ENCODE measurements at places on chromosomes 5 and 9. TPM values are rescaled to one million over a fixed set of nuclear protein-coding genes. Genes with fewer than 3 reads are reported as not detected.

Gene CSF1R
- 63.9 TPM for total RNA-seq

Gene RFESD
- total RNA-seq = 1.0 TPM

Gene ADAMTSL2
- total RNA-seq = 9.0 TPM

Gene SPINK13
- not detected for total RNA-seq

Gene TBC1D2
- total RNA-seq = 173 TPM

Gene FSTL4
- 1.2 TPM for total RNA-seq

DNA sequence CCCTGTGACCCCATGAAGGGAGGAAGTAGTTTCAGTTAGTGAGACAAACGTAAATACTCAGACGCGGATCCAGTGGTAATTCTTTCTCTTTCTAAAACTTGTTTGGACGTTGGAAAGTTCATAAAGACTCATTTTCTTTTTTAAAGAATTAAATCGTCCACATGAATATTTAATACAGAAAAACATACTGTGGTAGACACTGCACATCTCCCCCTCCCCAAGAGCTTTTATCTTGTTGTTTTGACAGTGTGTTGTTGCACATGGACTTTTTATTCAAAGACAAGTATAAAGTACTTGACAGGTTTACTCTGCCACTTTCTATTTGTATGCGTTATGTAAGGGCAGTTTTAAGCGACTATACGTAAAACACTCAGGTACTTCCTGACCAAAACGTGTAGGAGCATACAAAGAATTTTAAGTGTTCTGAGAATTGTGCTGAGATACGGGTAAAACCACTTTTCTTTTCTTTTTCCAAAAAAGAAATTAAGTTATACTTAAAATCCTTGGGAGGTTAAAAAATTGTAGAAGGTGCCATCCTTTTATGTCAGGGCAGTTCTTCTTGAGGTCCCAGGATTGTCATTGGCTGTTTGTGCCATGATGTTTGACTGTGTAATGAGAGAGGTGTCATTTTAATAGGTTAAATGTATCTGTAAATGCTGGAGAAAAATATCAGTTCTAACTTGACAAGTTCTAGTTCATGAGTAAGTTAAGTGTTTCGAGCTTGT is 1.3 kb downstream of the NIPBL start:
- H3K27ac ChIP-seq = peak overlapping the region; percentile 98
- H3K4me3 ChIP-seq = peak overlapping the region; percentile 86
- H3K4me1 ChIP-seq = peaks cover 44% of the 10 kb centered on the region
- no peaks in the 10 kb centered on the region for H3K27me3 ChIP-seq
- peak; percentile 22 for DNase-seq

GRCh38 chr5:31944684-31945445 is 229.3 kb downstream of the GOLPH3 start:
- H3K36me3 ChIP-seq = no peaks in the 10 kb centered on the region
- DNase-seq = peak; percentile 57
- H3K27me3 ChIP-seq = no peaks in the 10 kb centered on the region

DNA sequence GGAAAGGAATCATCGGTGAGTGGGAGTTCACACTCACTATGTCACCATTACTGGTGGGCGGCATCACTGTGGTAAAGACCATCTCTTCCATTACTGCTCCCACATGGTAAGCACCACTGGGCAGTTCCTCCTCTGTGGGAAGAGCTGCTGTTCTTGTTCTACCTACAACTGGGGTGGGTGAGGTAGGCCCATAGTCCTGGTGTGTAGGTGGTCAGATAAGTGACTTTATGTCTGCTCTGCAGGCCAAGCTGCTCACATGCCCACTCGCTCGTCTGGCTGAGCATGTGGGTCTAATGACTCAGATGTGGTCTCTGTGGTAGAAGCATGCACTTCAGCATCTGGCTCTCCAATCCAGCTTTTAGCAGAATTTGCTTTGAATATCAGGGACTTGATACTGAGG is 82.9 kb downstream of the TMEM215 start:
- no peak for DNase-seq
- H3K27me3 ChIP-seq = no peaks in the 10 kb centered on the region
- no peak overlapping the region for H3K4me3 ChIP-seq
- no peak overlapping the region for H3K27ac ChIP-seq
- no peaks in the 10 kb centered on the region for H3K4me1 ChIP-seq

DNA sequence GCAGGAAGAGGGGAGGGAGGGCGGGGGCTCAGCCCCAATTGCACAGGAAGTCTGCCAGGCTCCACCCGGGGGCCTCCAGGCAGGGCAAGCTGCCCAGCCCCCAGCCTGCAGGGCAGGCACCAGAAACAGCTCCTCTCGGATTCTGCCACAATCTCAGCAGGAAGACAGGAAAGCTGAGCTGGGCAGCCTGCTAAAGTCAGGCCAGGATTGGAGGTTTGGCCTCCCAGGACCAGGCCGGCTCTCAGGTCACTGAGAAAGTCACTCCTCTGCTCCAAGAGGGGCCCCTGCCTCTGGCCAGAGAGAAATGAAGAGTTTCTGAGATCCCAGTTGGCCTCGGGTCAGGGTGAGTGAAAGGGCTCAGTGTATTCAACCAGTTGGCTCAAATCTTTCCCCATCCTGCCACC is 54.6 kb upstream of the STXBP1 start:
- peak overlapping the region; percentile 90 for H3K27ac ChIP-seq
- H3K4me3 ChIP-seq = no peak overlapping the region
- H3K27me3 ChIP-seq = no peaks in the 10 kb centered on the region
- no peak for DNase-seq

DNA sequence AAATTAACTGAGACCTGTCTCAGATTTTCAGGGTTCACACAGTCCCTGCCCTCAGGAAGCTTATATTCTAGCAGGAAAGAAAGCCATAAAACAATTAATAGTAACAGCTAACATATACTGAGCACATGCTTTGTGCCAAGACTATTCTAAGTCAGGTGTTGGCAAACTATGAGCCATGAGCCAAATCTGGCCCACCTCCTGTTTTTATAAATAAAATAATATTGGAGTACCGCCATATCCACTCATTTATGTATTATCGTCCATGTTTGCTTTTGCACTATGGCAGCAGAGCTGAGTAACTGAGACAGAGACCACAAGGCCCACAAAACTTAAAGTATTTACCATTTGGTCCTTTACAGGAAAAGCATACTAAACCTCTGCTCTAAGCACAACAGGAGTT is 83.3 kb upstream of the TRIO start:
- DNase-seq = no peak
- H3K4me3 ChIP-seq = no peak overlapping the region
- H3K27me3 ChIP-seq = no peaks in the 10 kb centered on the region
- no peak overlapping the region for H3K27ac ChIP-seq

DNA sequence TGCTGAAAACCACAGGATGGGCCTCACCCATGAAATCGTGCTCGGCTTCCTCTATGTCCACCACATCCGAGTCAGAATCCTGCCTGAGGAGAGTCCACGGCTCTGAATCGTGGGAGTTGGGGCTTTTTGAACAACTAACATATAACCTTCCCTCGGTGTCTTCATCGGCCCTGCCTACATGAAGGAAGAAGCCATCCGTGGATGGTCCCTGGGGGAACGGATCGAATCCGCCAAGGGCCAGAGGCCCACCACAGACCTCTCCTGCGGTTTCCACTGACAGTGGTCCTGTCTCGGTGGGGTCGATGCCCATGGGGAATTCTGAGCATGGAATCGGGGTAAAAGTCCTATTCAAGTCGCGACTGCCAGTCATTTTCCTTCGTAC is 85.0 kb downstream of the CAMSAP1 start:
- no peak overlapping the region for H3K4me3 ChIP-seq
- H3K27ac ChIP-seq = no peak overlapping the region
- H3K27me3 ChIP-seq = no peaks in the 10 kb centered on the region
- no peaks in the 10 kb centered on the region for H3K4me1 ChIP-seq

GRCh38 chr9:93431539-93432105 is 19.9 kb upstream of the FAM120A start:
- no peak for DNase-seq
- H3K27me3 ChIP-seq = no peaks in the 10 kb centered on the region
- no peaks in the 10 kb centered on the region for H3K4me1 ChIP-seq
- H3K27ac ChIP-seq = no peak overlapping the region
- H3K4me3 ChIP-seq = peak overlapping the region; percentile 10

- no peaks in the 10 kb centered on the region for H3K36me3 ChIP-seq
- H3K4me3 ChIP-seq = no peak overlapping the region
- H3K27me3 ChIP-seq = no peaks in the 10 kb centered on the region
- no peak for DNase-seq
- peak overlapping the region; percentile 68 for H3K27ac ChIP-seq
Measured at GRCh38 chr5:88834499-88834898, 48.5 kb downstream of the MEF2C start.

GRCh38 chr9:29322240-29322639 is 1749.0 kb upstream of the C9orf72 start:
- H3K4me3 ChIP-seq = no peak overlapping the region
- DNase-seq = no peak
- H3K4me1 ChIP-seq = no peaks in the 10 kb centered on the region
- no peak overlapping the region for H3K27ac ChIP-seq
- no peaks in the 10 kb centered on the region for H3K27me3 ChIP-seq

DNA sequence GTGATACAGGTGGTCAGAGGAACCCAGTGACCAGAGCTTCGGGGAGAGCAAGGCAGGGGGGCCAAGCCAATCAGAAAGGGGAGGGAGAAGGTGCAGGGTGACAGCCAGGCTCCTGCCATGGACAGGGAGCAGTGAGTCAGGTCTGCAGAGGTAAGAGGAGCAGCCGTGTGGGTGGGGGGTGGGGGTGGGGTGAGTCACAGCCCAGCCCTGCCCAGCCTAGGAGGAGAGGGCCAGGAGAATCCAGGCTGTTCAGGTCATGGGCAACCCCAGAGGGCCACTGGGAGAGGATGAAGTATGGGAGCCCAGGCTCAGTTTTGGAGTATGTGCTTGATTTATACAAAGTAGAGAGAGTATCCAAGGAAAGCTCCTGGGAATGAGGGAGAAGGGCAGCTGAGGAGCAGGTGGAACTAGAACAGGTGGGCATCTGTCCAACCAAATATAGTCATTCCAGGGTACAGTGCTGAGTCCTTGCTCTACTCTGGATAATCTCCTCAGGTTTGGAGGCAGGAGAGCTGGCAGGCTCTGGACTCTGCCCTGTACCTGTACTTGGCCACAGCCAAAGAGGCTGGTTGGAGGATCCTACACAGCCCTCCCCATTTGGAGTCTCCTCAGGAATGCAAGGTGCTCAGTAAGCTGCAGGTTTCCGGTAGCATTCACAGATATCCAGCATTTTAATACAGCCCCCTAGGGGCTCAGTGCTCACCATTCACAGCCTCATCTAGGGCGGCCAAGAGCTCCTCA is 1.6 kb downstream of the HBEGF start:
- H3K27me3 ChIP-seq = no peaks in the 10 kb centered on the region
- peak overlapping the region; percentile 87 for H3K27ac ChIP-seq
- H3K4me3 ChIP-seq = peak overlapping the region; percentile 96
- DNase-seq = no peak
- no peaks in the 10 kb centered on the region for H3K36me3 ChIP-seq

DNA sequence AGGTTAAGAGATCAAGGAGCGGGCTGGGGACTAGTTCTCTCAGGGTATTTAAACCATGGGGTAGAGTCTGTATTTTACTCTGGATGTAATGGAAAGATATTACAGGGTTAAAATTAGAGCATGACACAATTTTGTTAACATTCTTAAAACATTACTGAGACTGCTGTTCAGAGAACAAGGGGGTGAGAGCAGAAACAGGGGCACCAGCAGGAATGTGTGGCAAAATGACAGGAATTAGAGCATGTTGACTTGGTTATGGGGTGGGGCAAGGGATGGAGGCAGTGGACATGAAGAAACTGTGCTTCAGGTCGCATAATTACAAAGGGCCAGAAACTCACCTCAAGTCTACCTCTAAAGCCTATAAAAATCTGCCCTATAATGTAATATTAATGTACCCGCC is 75.0 kb downstream of the TMEM232 start:
- no peaks in the 10 kb centered on the region for H3K4me1 ChIP-seq
- H3K27me3 ChIP-seq = no peaks in the 10 kb centered on the region

DNA sequence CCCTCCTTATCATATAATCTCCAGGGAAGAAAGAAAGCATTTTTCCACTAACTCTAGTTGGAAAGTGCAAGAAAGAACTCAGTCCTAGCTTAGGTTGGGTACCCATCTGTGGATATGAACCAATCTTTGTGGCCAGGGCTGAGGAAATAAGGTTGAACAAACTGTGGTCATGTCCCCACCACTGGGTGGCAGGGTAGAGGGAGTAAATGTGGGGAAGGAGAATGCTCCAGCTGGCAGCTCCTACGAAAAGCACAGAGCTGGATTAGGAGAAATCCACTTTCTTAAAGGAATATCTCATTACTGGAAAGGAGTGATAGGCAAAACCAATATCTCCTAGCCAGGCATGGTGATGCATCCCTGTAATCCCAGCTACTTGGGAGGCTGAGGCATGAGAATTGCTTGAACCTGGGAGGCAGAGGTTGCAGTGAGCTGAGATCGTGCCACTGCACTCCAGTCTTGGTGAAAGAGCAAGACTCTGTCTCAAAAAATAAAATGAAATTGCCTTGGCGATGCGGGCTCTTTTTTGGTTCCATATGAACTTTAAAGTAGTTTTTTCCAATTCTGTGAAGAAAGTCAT is 175.1 kb downstream of the CCDC192 start:
- H3K27me3 ChIP-seq = no peaks in the 10 kb centered on the region
- H3K4me3 ChIP-seq = no peak overlapping the region
- DNase-seq = peak; percentile 60
- H3K4me1 ChIP-seq = peaks cover 12% of the 10 kb centered on the region

GRCh38 chr9:107224252-107224651 is 58.8 kb upstream of the RAD23B start:
- H3K4me3 ChIP-seq = no peak overlapping the region
- no peaks in the 10 kb centered on the region for H3K4me1 ChIP-seq
- no peaks in the 10 kb centered on the region for H3K27me3 ChIP-seq

Measured in upper lobe of left lung (tissue), 6 donors.